ENCODE measurements at places on chromosomes 13 and 19.

DNA sequence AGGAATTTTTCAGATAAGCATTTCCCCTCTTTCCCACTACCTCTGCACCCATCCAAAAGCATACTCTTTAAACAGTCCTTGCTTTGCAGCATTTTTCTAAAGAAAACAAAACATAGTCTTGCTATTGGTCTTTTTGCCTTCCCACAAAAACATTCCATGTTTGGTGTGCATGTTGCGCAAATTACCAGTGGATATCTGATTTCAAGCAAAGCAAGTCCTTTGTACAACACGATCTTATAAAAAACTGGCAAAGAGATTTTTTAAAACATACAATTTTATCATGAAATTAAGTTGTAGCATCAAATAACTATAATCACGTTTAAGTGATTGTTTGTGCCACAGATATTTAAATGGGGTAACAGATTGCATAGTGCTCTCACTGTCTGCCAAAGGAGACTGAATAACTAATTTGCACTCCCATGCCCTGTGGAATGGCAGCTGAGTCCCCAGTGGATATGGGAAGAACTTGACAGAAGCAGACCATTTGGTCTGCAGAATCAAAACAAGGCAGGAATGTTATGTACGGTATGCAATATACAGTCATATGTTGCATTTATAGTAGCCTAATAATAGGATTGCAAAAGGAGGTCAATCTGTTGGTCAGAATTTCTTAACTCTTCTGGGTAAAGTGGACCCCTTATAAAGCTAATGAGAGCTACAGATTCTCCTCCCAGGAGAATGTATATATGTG, 285.7 kb downstream of the TBC1D4 start:
- DNase-seq = peak; percentile 95

DNA sequence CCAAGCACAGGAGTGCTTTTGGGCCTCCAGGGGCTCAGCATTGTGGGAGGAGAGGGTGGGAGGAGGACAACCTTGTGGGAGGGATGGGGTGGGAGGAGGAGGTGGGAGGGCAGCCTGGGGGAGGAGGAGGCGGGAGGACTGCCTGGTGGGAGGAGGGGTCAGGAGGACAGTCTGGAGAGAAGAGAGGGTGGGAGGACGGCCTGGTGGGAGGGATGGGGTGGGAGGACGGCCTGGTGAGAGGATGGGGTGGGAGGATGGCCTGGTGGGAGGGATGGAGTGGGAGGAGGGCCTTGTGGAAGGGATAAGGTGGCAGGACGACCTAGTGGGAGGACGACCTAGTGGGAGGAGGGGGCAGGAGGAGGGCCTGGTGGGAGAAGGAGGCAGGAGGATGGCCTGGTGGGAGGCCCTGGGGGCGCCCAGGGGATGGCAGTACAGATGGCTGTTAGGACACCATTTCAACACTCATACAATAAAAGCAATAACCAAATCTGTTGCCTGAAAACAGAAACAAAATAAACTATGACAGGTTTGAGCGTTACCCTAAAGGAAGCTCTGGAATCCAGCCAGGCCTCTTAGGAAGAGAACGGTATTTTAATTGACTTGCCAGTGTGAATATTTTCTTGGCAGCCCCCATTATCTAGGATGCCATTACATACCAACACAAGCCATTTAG, 63.7 kb downstream of the CRYL1 start:
- DNase-seq = no peak

- DNase-seq = no peak
These were observed 18.7 kb upstream of the NMRK2 start for GRCh38 chr19:3914199-3914598.

DNA sequence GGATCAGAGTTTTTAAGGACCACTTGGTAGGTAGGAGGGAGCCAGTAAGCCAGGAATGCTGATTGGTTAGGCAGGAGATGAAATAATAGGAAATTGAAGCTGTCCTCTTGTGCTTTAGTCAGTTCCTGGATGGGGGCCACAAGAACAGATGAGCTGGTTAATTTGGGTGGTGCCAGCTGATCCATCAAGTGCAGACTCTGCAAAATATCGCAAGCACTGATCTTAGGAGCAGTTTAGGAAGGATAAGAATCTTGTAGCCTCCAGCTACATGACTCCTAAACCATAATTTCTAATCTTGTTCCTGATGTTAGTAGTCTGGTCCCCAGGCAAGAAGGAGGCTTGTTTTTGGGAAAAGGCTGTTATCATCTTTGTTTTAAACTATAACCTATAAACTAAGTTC, 117.9 kb upstream of the GPR12 start:
- DNase-seq = no peak

GRCh38 chr19:13938301-13939064, at the start of gene PODNL1:
Gene PODNL1 (minus strand): TSS chr19:13938417. CDS start chr19:13938181, 236 bp downstream.
- peak; percentile 36 for DNase-seq

GRCh38 chr19:44878120-44878865, 12.8 kb upstream of the TOMM40 start:
- no peak for DNase-seq

DNA sequence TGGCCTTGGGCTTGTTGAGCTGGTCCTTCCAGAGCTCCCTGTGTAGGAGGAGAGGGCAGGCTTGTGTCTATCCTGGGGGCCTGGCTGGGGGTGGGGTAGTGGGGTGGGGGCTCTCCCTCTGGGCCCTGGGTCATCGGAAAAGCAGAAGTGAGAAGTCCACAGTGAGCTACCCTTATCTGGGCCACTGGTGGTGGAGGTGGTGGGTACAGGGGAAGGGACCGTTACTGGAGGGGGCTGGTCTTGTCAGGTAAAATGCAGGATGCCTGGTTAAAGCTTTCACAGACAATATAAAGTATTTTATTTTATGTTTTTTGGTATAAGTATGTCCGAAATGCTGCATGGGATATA, 342 bp upstream of the SIGLEC10 start:
- DNase-seq = no peak

- DNase-seq = no peak
These were observed 161.5 kb downstream of the DLEU7 start for GRCh38 chr13:50682002-50682401.

- DNase-seq = peak; percentile 56
These were observed 4.6 kb upstream of the EPS8L1 start for GRCh38 chr19:55071129-55071502.

DNA sequence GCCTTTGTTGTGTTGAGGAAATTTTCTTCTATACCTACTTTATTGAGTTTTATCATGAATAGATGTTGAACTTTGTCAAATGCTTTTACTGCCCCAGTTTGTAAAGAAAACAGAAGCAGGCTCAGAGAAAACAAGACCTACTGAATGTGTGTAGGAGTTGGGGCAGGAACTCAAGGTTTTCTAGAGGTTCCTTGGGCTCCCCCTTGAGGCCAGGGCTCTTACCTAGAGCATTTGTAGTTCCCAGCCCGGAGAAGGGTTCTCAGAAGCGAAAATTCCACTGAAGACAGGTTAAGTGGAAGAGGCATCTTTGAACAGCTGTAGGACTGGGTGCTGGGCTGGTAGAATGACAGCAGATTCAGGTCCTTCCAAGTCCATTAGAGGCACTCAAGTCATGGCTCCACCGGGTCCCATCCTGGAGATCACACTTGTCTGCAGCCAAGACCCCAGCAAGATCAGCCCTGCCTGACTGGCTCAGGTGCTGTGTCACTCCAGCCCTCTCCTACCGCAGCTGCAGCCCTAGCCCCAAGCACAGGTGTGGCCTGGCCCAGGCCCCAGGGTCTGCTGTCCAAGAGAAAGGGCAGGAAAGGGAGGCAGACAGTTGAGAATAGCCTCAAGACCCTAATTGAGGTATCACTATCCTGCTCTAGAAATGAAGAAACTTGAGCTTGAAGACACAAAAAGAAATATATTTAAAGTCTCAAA, 425.5 kb downstream of the PCDH20 start:
- no peak for DNase-seq

GRCh38 chr13:113035213-113035800, 66.3 kb downstream of the MCF2L start:
- no peak for DNase-seq

- DNase-seq = no peak
These were observed 67.0 kb upstream of the TEX29 start for GRCh38 chr13:111253365-111253872.

GRCh38 chr13:29583073-29583785, 12.3 kb downstream of the SLC7A1 start:
- DNase-seq = peak; percentile 25

DNA sequence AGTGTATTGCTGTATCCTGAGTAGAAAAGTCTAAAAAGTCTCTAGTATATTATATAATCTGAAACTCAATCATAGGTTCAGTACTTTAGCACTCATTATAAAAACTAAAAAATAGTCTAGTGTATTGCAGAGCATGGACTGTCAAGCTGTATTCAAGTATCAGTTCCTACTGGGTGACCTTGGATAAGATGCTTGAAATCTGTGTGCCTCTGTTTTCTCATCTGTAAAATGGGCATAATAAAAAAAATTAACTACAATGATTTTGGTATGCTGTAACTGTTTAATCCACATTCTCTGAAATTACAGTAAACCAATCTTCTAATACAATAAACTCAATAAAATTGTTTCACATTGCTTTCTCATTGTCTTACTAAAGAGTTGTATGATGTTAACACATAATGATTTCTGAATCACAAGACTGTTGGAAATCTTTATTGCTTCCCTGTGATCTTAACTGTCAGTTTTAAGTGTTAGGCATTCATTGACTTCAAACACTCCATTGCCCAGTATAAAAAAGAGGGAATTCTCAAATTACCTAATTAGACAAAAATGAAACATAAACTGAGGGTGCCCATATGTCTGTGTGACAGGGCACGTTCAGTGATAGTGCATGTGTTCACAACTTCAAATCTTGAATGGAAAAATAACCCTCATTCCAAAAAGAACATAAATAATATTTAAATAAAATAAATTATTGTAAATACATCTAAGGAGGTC, 2.2 kb downstream of the STARD13 start:
- DNase-seq = no peak

DNA sequence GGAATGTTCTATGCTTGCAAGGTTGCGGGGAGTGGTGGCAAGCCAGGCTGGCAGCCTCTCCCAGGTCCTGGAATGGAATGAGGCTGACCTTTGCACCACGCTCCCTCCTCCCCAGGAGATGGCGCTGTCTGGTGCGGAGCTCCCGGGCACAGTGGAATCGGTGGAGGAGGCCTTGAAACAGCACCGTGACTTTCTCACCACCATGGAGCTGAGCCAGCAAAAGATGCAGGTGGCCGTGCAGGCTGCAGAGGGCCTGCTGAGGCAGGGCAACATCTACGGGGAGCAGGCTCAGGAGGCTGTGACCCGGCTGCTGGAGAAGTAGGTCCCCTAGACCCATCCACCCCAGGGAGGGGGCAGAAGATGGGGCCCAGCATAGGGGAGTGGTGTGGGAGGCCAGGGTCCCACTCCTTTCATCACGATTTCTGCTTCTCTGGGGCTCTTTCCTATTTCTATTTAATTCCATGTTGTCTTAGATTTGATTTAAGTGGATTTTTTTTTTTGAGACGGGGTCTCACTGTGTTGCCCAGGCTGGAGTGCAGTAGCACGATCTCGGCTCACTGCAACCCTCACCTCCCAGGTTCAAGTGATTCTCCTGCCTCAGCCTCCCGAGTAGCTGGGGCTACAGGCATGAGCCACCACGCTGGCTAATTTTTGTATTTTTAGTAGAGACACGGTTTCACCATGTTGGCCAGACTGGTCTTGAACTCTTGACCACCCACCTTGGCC, 53.2 kb upstream of the SHKBP1 start:
- no peak for DNase-seq

DNA sequence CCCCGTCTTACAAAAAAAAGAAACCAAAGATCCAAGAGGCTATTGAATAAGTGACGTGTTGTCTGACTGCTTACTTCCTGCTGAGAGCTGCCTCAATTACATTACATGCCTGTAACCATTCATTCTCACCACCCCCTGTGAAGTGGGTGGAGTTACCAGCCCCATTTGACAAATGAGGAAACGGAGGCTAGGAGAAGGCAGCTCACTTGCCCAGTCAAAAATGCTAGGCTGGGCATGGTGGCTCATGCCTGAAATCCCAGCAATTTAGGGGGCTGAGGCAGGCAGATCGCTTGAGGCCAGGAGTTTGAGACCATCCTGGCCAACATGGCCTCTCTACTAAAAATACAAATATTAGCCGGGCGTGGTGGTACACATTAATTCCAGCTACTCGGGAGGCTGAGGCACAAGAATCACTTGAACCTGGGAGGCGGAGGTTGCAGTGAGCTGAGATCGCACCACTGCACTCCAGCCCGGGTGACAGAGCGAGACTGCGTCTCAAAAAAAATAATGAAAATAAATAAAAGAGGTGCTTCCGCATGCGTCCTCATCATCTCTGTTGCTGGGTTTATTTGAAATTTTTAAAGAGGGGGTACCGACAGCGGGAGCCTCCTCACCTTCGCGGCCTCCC, 499 bp downstream of the LSM7 start:
- DNase-seq = peak; percentile 72

DNA sequence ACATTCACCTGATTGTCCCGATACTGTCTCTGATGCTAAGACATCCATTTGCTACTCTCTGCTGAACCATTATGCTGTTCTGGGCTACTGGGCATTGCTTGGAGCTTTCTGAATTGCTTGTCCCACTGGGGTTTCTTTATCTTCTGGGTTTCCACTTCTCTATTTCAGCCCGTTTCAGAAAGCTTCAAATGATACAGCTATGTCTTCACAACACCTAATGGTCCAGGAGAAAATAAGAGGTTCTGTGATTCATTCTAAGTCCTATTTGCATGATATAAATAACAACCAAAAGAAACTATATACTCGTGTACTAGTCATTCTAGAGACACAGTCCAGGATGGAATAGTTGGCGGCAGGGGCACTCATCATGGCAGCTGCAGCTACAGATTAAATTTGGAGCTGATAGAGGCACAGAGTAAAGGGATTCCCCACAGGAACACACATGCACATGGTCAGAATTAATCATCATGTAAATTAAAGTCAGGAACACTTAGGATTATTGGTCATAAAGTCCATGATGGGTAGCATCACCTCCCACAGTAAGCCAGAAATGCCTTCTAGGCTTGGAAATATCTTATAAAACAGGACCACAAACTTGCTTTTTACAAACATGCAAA, 33.3 kb upstream of the SCEL start:
- DNase-seq = no peak

DNA sequence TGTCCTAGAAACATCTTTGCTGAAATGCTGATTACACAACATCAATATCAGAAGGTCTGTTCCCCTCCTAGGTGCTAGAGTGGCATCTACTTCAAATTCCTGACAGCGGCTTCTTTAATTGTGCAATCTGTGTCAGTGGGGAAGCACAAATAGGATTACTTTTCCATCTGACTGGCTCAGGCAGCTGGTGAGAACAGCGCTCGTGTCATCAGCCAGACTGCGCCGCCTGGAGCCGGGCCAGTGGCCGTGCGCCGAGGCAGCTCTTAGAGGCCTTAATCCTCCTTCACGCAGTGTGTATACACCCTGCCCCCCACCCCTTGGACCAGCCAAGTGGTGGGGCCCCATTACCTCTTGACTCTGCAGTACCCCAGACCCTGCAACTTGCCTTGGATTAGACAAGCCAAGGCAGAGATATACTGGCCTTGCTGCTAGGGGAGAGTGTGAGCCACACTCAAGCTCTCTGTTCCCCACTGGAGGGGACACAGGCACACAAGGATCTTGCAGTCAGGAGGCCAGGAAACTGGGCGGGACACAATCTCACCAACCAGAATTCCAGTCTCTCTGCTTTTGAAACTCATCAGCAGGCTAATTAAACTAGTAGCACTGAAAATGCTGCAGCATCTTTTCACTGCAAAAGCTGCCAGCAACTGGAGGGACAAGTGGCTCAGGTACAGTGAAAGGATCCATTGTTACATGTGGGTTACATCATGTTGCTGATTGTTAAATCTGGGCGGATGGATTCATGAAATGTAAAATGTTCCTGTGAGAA, 48.9 kb upstream of the EPHX3 start:
- DNase-seq = peak; percentile 83

GRCh38 chr13:75635828-75636435, at the start of gene LMO7:
Gene LMO7 (plus strand): TSS chr13:75636330. CDS start chr13:75636658, 328 bp downstream.
- no peak for DNase-seq

Measured in skeletal muscle cell (primary cell).